ENCODE measurements at places on chromosomes 6 and 20.

DNA sequence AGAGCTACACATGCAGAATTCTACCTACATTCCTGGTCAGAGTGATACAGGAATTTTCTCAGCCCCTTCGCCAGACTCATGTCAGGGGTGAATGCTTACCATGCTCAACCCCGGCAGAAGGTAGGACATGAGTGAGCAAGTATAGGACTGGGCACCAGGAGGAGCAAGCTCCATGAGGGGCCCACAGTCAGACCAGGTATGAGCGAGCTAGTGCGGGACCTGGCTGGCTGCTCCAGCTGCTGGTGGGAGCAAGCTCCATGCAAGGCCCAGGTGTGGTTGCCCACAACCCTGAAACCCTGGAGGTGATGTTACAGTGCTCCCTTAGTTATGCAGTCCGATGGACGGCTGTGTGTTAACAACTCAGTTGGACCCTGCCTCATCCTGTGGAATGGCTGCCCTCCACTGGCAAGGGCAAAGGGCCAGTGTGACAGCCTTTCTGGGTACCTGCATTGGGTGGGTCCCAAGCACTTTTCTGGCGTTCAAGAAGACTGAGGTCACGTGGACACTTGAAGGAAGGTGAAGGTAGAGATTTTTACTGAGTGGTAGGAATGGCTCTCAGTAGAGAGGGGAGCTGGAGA lies 503.5 kb upstream of the CITED2 start:
- DNase-seq: no peak

GRCh38 chr6:44067173-44068139 lies 59.8 kb downstream of the MRPL14 start:
- no peak for DNase-seq

GRCh38 chr6:166841216-166841615 lies 115.1 kb downstream of the RNASET2 start:
- DNase-seq: no peak

GRCh38 chr6:49576618-49577017 lies 26.1 kb downstream of the C6orf141 start:
- no peak for DNase-seq

GRCh38 chr6:154752022-154752421 lies 18.8 kb downstream of the SCAF8 start:
- DNase-seq: no peak

GRCh38 chr6:20653085-20653479 lies 118.8 kb downstream of the CDKAL1 start:
- no peak for DNase-seq

DNA sequence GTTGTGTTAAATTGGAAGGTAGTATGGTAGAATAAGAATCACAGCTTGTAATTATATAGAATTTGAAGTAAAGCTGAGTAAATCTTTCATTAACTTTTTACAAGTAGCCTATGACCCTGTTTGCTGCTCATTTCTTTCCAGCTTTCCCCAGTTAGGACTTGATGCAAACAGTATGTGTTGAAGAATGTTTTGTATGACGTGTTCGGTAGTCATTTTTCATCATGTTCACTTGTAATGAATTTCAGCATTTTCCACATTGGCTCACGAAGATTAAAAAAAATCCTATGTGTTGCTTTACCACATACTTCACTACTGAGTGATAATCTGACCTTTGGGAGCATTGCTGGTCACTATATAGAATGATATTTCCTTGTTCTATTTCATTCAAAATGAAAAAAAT lies 162.4 kb downstream of the CDKAL1 start:
- no peak for DNase-seq

- DNase-seq: peak; percentile 4
Observed at GRCh38 chr20:49575551-49576060, 7.7 kb upstream of the PTGIS start.

- no peak for DNase-seq
Observed at GRCh38 chr20:23583526-23583925, 15.2 kb upstream of the CST9L start.

- no peak for DNase-seq
Observed at GRCh38 chr6:107230024-107230423, 114.7 kb upstream of the BEND3 start.

GRCh38 chr6:134816300-134816699 lies 133.6 kb downstream of the ALDH8A1 start:
- DNase-seq: no peak

DNA sequence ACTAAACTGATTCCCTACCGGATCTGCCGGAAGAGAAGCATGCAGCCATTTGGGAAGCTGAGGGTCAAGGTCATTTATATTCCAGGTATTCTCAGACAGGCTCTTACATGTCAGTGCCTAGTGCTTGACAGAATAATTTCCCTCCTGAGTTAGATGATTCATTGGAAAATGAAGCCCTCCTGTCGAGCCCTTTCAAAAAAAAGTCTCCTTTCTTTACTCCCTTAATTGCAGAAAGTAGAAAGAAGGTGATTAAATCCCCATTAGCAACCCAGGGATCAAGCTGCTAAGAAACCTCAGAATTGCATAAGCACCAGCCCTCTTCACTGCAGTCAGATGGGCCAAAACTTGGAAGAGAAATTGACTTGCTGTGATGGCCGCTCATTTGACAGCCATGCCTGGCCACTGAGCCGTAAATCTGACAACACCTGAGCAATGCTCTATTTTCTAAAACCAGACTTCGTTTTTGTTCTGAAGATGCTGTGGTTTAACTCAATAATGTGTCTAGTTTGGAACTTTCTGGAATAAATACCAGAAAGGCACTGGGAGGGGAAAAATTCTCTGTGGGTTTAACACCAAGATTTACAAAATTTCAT lies 61.0 kb upstream of the ARMH2 start:
- DNase-seq: no peak

DNA sequence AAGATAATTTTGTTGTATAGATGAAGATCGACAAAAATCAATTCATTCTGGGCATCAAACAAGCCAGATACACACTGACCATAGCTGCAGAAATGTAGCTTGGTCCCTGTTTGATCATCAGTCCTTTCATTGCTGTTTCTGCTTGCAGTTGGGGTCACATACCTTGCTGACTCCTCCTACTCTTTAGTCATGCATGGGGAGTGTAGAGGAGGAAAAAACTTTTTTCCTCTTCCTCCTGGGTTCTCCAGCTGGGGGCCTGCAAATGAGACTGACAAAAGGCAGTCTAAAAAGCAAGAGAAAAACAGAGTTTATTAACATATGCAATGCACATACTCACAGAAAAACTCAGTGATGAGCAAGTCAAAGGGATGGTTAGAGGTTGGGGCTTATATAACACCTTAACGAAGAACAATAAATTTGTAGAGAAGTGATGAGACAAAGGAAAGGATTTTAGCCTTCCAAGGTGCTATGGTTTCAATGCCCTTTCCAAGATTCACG lies 105.8 kb downstream of the QRSL1 start:
- DNase-seq: no peak

DNA sequence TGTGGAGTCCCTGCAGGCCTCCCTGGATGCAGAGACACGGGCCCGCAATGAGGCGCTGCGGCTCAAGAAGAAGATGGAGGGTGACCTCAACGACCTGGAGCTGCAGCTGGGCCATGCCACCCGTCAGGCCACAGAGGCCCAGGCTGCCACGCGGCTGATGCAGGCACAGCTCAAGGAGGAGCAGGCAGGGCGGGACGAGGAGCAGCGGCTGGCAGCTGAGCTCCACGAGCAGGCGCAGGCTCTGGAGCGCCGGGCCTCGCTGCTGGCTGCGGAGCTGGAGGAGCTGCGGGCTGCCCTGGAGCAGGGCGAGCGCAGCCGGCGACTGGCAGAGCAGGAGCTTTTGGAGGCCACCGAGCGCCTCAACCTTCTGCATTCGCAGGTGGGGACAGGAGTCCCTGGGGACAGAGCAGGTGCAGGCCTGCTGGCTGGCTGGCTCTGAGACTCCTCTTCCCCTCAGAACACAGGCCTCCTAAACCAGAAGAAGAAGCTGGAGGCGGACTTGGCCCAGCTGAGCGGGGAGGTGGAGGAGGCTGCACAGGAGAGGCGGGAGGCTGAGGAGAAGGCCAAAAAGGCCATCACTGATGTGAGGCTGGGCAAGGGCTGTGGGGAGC lies 44.7 kb downstream of the MYH7B start:
- DNase-seq: no peak

DNA sequence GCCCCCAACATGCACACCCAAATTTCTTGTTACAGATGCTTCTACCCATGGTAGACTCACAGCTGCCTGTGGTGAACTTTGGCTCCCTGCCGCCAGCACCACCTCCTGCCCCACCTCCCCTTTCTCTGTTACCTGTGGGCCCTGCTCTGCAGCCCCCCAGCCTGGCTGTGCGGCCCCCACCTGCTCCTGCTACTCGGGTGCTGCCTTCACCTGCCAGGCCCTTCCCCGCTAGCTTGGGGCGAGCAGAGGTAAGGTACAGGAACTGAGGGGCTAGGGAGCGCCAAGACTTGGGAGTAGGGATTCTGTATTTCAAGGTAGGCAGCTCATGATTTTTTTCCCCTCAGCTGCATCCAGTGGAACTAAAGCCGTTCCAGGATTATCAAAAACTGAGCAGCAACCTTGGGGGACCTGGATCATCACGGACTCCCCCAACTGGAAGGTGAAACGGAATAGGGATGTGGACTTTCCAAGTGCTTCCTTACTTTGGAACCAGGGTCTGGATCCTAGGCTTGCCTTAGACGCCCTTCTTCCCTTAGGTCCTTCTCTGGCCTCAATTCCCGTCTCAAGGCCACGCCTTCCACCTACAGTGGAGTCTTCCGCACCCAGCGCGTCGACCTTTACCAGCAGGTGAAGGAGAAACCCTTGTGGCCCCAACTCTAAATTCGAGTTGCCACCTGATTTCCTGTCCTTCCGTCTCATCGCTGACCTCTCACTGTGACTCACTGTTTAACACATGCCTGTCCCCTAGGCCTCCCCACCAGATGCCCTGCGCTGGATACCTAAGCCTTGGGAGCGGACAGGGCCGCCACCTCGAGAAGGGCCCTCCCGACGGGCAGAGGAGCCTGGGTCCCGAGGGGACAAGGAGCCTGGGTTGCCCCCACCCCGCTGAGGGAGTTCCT lies 15.5 kb downstream of the BAG6 start:
- no peak for DNase-seq

GRCh38 chr6:128271527-128271926 lies 248.9 kb downstream of the PTPRK start:
- no peak for DNase-seq

GRCh38 chr6:114718186-114718585 lies 375.4 kb upstream of the HS3ST5 start:
- DNase-seq: no peak

GRCh38 chr20:9583151-9583550 lies 68.8 kb downstream of the LAMP5 start:
- DNase-seq: no peak

- no peak for DNase-seq
Observed at GRCh38 chr6:138498629-138499302, 528 bp downstream of the NHSL1 start.

GRCh38 chr6:96246563-96246962 lies 230.8 kb downstream of the FUT9 start:
- no peak for DNase-seq

GRCh38 chr6:147046141-147046877 lies 157.9 kb upstream of the STXBP5 start:
- DNase-seq: no peak

DNA sequence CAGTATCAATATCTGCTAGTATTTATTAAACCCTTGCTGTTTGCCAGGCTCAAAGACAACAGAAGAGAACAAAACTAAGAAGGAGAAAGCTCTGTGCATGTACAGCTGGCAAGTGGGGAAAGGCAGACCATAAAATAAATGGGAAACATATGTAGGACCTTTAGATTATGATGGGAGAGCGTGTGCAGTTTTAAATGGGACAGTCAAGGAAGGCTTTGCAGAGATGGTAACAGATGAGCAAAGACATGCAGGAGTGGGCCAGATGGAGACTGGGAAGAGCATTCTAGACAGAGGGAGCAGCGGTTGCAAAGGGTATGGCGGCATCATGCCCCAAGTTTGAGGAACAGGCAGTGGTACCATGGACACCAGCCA lies 260.0 kb downstream of the NRN1 start:
- no peak for DNase-seq

- DNase-seq: no peak
Observed at GRCh38 chr20:48107560-48107959, 322.3 kb upstream of the SULF2 start.

- DNase-seq: no peak
Observed at GRCh38 chr6:1519597-1519996, 90.1 kb upstream of the FOXC1 start.

GRCh38 chr20:48002517-48002970 lies 217.3 kb upstream of the SULF2 start:
- no peak for DNase-seq

DNA sequence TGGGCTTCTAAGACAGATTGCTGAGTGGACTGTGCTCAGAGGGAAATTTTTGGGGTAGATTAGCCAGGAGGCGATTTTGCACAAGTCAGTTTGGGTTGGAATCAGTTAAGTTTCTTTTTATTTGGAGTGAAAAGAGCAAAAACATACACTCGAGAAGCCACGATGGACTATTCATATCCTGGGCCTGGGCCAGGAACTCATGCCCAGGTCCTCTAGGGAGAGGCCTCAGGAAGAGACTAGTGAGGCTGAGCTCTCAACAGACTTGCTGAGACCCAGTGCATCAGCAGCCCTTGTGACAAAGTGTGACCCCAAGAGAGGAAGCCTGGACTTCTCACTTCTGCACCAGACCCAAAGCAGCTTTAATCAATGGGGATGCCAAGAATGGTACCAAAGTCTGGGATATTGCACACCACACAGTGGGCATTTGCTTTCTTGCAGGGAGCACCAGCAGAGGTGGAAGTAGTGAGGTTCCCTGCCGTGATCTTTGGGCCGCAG lies 61.6 kb upstream of the MAFB start:
- no peak for DNase-seq

DNA sequence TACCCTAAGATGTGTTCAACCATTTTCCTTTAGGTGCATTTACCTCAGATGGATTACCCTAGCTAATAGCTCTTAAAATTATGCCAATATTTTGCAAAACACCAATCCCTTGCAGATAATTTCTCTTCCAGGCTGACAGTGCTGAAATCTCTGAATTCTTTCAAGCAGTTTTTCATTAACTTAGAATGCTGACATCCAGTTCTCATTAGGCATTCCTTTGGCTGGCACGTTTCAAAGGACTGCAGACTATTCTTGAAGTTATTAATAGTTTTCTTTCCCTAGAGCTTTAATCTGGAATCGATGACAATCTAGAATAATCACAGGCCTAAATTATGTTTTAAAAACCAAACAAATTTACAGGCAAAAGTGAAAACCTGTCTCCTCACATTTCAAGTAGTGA lies 68.3 kb downstream of the SMLR1 start:
- no peak for DNase-seq

DNA sequence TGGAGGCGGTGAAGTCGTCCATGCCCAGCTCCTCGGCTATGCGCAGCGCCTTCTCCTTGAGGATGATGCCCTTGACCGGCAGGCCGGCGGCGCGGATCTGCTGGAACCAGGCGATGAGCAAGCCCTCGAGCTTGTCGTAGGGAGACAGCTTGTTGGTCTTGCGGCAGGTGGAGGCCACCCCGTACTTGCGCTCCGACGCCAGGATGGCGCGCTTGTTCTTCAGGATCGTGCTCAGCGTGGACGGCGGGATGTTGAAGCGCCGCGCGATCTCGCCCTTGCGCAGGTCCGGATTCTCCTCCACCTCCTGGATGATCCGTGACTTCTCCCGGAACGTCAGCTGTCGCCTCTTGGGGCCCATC lies 435 bp downstream of the CENPB start:
- DNase-seq: peak; percentile 34

GRCh38 chr6:45430590-45431202 lies 53.0 kb upstream of the SUPT3H start:
- no peak for DNase-seq

All from NCI-H1092 (cell line).